Smooth muscle cell of trachea (primary cell): ENCODE measurements at places on chromosomes 2 and 18. TPM values are rescaled to one million over a fixed set of nuclear protein-coding genes. Genes with fewer than 3 reads are reported as not detected.

The SERPINB4 gene
- not detected in 2 replicates for total RNA-seq

The MARCHF4 gene
- 1.5 TPM in 2 replicates for total RNA-seq

The CLEC4F gene
- total RNA-seq = not detected in 2 replicates

The BCL2 gene
- 2.5 and 3.1 TPM in 2 replicates for total RNA-seq

The QPCT gene
- 7.0 and 19.7 TPM in 2 replicates for total RNA-seq

The CD226 gene
- 0.44 and 0.66 TPM in 2 replicates for total RNA-seq

The PPP3R1 gene
- total RNA-seq = 18.0 and 38.7 TPM in 2 replicates

The RNU2-63P gene
- not detected in 2 replicates for total RNA-seq

The CTDP1 gene
- total RNA-seq = 21.4 and 26.5 TPM in 2 replicates

The OTOS gene
- total RNA-seq = 1.2 TPM in 1 of 2 replicates, not detected in the other
